ENCODE measurements at places on chromosomes 16 and 17. TPM values are rescaled to one million over a fixed set of nuclear protein-coding genes. Genes with fewer than 3 reads are reported as not detected.
A peak's percentile ranks its signal among the peaks of the same experiment; 100 is the strongest.

The TP53TG3 gene
- total RNA-seq = not detected

GRCh38 chr17:2090804-2091534 is 36.1 kb downstream of the HIC1 start:
- peak; percentile 54 for DNase-seq

DNA sequence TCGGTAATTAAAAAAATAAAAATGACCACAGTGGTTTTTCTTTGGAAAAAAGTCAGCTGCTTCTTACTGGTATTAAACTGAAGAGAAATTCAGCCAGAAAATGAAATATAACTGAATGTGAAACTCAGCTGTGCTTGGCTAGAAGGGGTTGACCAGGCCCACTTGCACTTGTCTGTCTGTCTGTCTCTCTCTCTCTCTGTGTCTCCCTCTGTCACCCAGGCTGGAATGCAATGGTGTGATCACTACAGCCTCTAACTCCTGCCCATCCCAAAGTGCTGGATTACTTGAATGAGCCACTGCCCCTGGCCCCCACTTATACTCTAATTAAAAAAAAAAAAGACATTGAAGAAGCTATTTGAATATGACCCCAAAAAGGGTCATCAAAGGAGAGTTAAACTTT is 17.3 kb upstream of the AKAP1 start:
- no peak for DNase-seq

The METTL16 gene
- total RNA-seq = 20.8 TPM

DNA sequence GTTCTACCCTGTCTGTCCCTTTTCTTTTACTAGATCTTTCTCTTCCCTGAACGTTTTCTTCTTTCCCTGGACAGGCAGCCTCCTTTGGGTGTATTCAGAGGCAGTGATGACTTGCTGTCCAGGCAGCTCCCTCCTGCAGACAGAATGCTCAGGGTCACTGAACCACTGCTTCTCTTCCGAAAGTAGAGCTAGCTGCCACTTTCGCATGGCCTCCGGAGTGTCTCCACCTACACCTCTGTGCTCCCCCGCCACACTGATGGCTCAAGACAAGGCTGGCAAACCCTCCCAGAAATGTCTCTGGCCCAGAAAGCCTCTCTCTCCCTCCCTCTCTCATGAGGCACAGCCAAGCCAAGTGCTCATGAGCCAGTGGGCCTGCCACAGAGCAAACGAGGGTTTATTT is 207.8 kb downstream of the CDRT15L2 start:
- no peak for DNase-seq

- DNase-seq = no peak
These were observed 50.8 kb downstream of the MRTFB start for GRCh38 chr16:14121872-14122271.

DNA sequence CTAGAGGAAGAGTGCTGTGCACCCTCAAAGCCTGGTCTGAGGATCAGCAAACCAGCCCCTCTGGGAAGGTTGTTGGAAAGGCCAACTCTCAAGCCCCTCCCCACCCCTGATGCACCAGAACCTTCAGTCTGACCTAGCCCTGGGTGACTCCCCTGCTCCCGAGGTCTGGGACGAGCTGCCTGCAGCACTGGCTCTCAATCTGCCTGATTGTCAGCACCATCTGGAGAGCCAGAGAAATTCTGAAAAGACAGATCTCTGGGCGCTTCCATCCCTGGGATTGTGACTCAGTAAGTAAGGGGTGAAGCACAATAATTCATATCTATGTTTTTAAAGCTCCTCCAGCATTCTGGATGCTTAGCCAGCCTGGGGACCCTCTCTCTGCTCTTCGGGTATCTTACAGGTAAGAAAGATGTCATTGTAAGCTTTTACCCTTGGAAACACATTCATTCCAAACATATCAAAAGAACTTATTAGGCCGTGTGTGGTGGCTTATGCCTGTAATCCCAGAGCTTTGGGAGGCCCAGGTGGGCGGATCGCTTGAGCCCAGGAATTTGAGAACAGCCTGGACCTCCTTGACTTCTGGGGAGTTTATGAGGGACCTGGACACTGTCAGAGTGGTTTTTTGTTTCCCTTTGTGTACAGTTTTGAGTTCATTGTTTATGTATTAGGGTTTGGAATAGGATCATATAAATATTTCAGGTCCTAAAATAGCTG is 147.5 kb downstream of the KCNJ12 start:
- DNase-seq = no peak

DNA sequence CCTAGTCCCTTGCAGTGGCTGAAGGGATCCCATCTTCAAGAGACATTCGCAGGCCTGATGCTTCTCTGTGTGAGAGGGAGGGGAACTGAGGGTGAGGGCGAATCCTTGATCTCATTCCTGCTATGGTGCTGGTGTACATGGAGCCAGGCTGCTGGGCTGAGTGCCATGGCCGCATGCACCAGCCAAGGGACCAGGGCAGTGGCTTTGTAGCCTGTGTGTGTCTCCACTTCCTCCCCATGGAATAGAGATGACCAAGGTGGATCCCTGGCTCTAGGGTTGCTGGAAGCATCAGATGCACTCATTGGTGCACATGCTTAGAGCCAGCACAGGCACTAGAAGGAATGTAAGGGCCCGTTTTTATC is 195.0 kb downstream of the FOXL1 start:
- no peak for DNase-seq

The TBX2 gene
- 8.5 TPM for total RNA-seq

The HSPB9 gene
- not detected for total RNA-seq

GRCh38 chr17:16975744-16976625 is 4.1 kb upstream of the TNFRSF13B start:
- peak; percentile 26 for DNase-seq

DNA sequence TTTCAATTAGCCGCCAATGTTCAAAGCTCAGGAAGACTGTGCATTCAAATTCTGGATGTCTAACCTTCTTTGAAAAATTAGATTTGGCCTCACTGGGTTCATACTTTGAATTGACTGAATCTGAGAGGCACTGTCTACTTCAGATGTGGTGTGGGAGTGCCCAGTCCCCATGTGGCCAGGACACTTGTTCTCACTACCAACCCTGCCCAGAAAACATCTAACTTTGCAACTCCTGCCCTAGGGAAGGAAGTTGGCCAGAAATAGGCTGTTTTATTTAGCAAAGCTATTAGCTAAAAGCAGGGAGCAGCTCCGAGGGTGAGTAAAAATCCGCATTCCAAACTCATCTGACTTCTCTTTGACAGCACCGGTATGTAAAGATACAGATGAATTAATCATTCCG is 86.3 kb downstream of the XYLT1 start:
- no peak for DNase-seq

Measured in PC-3 (cell line).